ENCODE measurements at places on chromosomes 3 and 15. TPM values are rescaled to one million over a fixed set of nuclear protein-coding genes. Genes with fewer than 3 reads are reported as not detected.

Gene RYR3
- total RNA-seq, result 0.19 TPM

Gene TIGIT
- total RNA-seq, result under 0.01 TPM

Gene SLC12A1
- under 0.01 TPM for total RNA-seq

Gene RPL22L1
- total RNA-seq, result 262 TPM

Gene FAM107A
- total RNA-seq, result not detected

Gene CHST2
- 16.5 TPM for total RNA-seq

Gene EAF1
- 30.9 TPM for total RNA-seq

Gene FRMD5
- 14.9 TPM for total RNA-seq
